Osteoblast (primary cell): ENCODE measurements at places on chromosomes 12 and 14. TPM values are rescaled to one million over a fixed set of nuclear protein-coding genes. Genes with fewer than 3 reads are reported as not detected.

Gene SCN8A
- total RNA-seq = 24.5 and 26.4 TPM in 2 replicates

Gene MAP1LC3B2
- 0.29 and 1.1 TPM in 2 replicates for total RNA-seq

Gene SLC2A3
- 117 and 143 TPM in 2 replicates for total RNA-seq

Gene FGF23
- not detected in 2 replicates for total RNA-seq

Gene PHETA1
- 8.3 and 9.1 TPM in 2 replicates for total RNA-seq
